ENCODE measurements at places on chromosomes 2 and 18.

GRCh38 chr2:29322011-29322410 is 206.8 kb downstream of the CLIP4 start:
- DNase-seq = no peak

GRCh38 chr2:233032551-233033320 is at the start of gene NEU2:
NEU2 (plus strand) TSS chr2:233032672; CDS start chr2:233032672, 0 bp downstream.
- no peak for DNase-seq

GRCh38 chr2:28199995-28200679 is 192.5 kb upstream of the FOSL2 start:
- DNase-seq = no peak

DNA sequence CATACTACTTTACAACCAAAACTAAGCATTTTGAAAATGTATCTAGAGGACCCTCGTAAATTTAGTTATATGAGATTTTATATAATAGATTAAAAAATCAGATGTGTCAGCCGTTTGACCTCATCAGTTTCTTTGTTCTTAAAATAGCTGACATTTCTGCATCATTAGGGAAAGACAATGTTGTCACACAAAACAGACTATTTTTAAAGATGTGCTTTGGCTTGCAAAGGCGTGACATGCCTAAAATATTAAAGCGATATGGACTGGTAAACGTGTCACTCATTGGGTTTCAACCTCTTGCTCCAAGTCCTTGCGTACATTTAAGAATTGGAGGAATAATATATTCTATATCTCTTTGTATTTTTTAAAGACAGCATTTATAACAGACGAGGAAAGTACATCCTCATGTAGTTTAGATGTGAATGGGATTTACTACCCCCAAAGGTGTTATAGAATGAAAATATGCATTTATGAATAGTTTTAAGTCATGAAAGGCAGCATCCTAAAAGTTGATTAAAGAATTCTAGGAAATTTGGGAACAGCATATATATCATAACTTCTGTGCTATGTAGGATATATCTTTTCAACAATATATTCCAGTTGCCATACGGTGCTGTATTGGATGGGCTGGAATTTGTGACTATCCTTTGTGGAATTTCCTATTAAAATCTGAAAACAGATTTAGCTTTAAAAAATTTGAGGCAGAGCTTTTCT is 3.8 kb downstream of the MYL12A start:
- DNase-seq = no peak

Data from activated naive CD4-positive, alpha-beta T cell treated with anti-CD3 and anti-CD28 coated beads, Interleukin-2, amount 50 U/mL, for 16 hours (primary cell).